ENCODE measurements at places on chromosomes 13 and 19. TPM values are rescaled to one million over a fixed set of nuclear protein-coding genes. Genes with fewer than 3 reads are reported as not detected.

Gene KASH5
- not detected for total RNA-seq

DNA sequence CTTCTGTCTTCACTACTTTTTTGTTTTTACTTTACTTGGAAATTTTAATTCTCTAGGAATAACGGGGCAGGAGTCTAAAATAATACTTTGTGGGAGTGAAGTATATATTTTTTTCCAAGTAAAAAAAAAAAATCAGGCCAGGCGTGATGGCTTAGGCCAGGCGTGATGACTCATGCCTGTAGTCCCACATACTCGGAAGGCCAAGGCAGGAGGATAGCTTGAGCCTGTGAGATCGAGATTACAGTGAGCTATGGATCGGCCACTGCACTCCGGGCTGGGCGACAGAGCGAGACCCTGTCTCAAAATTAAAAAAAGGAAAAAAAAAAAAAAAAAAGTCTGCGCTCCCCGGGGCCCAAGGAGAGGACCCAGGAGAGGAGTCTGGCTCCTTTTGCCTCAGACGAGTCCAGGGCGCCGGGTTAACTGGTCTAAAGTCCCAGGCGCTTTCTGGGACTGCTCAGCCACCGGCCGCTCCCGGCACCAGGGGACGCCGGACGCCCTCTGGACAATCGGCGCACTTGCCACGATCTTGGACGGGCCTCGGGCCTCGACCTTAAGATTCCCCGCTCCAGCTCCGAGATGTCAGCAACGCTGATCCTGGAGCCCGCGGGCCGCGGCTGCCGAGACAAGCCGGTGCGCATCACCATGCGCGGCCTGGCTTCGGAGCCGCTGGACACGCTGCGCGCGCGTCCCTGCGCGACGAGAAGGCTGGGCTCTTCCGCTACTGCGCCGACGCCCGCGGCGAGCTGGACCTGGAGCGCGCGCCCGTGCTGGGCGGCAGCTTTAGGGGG lies 2.7 kb upstream of the ZFP82 start:
- DNase-seq, result no peak

- no peak for DNase-seq
Observed at GRCh38 chr13:42984691-42985090, 7.3 kb downstream of the EPSTI1 start.

GRCh38 chr13:30862707-30863106 lies 43.4 kb upstream of the MEDAG start:
- no peak for DNase-seq
